Stimulated activated CD8-positive, alpha-beta memory T cell treated with anti-CD3 and anti-CD28 coated beads, Interleukin-2, amount 100 ng/mL, for 48 hours (primary cell): ENCODE measurements at places on chromosomes 13 and 19.
A peak's percentile ranks its signal among the peaks of the same experiment; 100 is the strongest.

- DNase-seq = no peak
Observed at GRCh38 chr19:50833117-50833801, at the start of gene KLK15. TSS of gene KLK15 (minus strand) at chr19:50833574. CDS start at chr19:50831492, 2,082 bp downstream.

DNA sequence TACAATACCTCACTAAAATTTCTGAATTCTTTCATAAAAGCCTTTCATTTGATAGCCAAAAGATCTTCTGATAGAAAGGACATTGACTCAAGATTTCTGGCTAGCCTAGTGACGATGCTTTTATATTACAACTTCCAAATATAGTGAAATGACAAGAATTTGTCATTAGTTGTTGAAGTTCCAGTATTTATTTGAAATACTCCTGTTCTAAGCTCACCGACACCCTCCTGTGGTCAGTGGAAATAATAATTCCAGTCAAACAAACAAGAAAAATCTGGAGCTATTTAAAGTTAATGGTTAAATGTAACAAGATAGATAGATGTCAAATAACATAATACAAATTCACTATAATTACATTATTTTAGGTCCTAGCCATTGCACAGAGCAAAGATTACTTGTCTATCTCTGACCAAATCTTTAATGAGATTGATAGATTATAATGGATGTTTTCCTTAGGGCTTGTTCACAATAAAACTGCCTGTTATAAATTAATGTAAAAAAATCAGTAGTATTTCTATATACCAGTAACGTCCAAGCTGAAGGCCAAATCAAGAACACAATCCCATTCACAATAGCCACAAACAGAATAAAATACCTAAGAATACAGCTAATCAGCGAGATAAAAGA, 195.5 kb downstream of the RGCC start:
- no peak for DNase-seq

DNA sequence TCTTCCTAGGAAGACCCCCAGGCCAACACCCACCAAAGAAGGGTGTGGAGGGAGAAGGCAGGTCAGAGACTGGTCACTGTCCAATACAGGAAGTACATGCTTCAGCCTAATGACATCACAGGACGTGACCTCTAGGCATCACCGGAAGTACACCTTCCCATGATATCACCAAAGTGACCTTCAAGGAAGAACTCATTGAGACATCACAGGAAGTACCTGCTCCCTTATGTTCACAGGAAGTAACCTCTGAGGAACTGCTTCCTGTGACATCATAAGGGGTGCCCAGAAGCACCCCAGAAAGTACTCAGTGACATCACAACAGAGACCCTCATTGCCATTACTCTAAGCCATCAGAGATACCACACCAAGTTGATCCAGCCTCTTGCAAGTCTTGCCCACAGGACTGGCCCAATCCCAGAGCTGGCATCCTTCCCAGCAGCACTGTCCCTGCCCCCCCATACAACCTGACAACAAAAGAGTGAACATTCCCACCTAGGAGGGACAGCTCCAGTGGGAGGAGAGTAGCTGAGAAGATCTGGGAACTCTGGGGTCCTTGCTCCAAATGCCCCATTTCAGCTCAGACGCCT, 24.2 kb upstream of the NANOS2 start:
- no peak for DNase-seq

- no peak for DNase-seq
Observed at GRCh38 chr13:44764302-44764692, 188.2 kb upstream of the TSC22D1 start.

- no peak for DNase-seq
Observed at GRCh38 chr13:95067303-95067702, 233.9 kb downstream of the ABCC4 start.

- DNase-seq = no peak
Observed at GRCh38 chr19:46441866-46442265, 13.1 kb upstream of the PNMA8C start.

DNA sequence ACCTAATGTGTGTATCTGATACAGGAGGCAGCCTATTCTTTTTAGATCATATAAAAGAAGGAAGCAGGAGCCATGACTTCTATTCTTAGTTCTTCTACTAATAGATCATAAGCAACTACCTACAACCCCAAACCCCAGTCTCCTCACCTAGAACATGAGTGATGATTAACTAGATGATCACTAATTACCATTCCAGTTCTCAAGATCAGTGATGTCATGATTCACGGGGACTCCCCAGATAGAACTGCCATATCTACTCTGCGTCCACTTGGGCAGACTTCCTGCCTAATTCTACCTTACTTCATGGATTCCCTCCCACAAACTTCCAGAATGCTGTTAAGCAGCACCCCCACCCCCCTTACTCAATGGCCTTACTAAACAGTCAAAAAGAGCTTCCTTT, 380.1 kb downstream of the FGF14 start:
- no peak for DNase-seq

DNA sequence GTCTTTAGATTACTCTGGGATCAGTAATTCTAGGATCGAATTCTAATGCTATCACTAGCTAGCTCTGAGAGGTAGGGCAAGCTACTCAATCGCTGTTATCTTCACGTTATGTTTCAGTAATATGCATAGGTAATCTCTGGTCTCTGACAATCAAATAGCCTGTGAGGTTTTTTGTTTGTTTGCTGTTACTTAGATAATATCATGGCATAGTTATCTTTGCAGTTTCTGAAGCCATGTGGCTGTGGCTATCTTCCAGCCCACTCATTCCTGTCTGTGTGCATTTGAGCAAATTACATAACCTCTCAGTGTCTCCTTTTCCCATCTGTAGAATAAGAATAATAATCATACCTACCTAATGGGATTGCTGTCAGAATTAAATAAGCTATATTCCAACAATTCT, 330.2 kb downstream of the PCDH9 start:
- DNase-seq = no peak

- no peak for DNase-seq
Observed at GRCh38 chr13:50898338-50898737, 11.3 kb upstream of the RNASEH2B start.

- no peak for DNase-seq
Observed at GRCh38 chr19:2251106-2252054, 2.3 kb downstream of the AMH start.

GRCh38 chr13:24220086-24220703, 59.7 kb downstream of the SPATA13 start:
- DNase-seq = no peak

DNA sequence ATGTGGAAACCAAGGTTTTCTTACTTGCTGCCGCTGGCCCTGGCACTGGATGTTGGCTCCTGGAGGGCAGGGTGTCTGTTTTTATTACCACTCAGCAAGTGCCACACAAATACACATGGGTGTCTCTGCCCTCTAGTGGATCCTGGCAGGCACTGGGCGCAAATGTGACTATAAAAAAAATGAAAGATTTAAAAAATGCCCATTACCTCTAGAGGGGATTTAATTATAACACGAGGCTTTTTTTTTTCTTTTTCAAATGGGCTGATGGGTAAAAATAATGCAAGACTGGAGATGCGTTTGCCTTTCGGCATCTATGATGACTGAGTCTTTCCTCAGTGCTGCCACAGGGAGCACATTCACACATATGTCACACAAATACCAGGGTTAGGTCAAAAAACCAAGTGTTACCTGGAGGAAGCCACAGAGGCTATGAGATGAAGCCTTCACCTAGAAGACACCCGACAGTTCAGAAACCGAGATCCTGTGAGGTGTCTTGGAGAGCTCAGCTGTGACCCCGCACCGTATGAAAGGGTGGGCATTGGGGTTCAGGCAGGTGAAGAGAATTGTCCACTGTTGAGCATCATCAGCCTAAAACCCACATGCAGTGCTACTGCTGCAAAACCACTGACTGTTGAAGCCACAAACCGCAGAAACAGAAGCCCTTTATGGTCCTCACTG, 25.7 kb downstream of the CHAMP1 start:
- DNase-seq = no peak

DNA sequence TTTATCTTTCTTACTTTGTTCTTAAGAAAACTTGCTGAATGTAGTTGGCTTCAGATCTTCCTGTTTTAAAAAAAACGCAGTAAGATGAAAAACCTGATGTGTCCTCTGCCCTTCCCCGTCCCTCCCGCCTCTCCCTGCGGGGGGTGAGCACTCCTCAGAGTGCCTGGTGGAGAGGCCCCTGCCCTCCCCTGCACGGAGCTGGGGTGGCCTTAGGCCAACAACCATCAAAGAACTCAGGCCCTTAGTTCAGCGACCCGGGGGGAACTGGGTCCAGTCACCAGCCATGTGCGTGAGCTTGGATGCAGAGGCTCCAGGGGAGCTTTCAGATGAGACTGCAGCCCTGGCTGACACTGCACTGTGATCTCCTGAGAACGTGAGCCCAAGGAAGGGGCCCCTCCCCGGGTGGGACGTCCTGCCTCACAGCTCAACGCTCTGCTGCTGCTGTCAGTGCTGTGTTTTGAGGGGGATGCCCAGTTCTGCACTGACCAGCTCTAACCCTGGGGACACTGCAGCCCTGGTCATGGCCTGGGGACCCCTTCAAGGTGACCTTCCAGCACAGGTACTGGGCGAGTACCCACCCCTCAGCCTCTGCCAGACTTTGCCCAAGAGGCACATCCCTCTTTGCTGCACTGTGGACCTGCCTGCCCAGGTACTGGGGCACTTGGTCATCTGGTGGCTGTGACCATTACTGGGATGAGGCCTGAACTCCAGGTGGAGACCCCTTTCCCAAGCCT, 42.7 kb downstream of the ANKRD10 start:
- DNase-seq = no peak

- DNase-seq = no peak
Observed at GRCh38 chr13:111045170-111045569, 69.9 kb upstream of the ARHGEF7 start.

DNA sequence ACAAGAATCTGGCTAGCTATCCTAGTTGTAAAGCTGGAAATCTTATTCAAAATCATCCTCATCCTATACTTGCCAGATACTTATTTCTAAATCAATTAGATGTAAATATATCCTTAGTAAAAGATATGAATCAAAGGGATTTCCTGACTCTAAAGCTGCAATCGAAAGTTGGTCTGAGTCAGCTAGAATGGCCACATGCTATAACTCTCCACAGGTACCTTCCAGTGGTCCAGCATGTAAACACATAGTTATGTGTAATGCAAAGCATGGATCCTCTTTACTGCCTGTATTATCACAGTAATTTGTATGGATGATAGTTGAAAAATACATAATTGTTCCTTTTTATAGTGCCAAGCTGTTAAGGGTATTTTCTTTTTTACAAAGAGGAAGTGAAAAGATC, 27.4 kb downstream of the SLITRK6 start:
- DNase-seq = no peak

- no peak for DNase-seq
Observed at GRCh38 chr13:113005076-113005865, 36.3 kb downstream of the MCF2L start.

DNA sequence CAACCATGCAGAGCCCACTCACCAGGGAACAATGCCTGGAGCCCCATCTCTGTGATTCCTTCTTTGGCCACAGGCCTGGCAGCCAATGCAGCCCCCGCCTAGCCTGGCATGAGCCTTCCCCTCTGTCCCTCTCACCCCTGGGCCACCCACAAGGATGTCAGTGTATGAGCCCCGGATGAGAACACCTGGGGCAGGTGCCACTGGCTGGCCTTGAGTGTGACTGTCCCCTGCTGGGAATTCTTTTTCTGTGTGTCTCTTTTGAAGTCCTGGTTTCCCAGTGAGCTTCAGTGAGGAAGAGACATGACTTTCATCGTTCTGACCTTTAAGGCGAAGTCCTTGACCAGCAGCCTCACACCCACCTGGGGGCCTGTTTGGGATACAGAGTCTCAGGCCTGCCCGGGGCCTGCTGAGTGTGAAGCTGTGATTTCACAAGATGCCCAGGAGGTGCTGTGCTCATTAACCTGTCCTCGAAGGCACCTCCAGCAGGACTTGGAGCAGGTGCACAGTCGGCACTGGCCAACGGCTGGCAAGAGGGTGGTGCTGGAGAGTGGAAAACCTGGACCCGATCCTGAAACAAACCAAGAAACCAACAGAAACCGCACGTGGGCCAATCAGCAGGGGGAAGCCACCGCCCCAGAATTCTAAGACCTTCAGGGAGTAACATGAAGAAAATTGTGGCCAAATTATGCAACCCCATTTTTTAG, 27.4 kb upstream of the SPACA7 start:
- no peak for DNase-seq

- peak; percentile 58 for DNase-seq
Observed at GRCh38 chr19:18419195-18419698, at the start of gene SSBP4. TSS of gene SSBP4 (plus strand) at chr19:18419398. CDS start at chr19:18419649, 251 bp downstream.
